Activated CD4-positive, alpha-beta memory T cell treated with anti-CD3 and anti-CD28 coated beads, Interleukin-2, amount 10 ng/mL, durations not matched to agents 7 days and 5 days (primary cell): ENCODE measurements at places on chromosomes 12 and 14.

DNA sequence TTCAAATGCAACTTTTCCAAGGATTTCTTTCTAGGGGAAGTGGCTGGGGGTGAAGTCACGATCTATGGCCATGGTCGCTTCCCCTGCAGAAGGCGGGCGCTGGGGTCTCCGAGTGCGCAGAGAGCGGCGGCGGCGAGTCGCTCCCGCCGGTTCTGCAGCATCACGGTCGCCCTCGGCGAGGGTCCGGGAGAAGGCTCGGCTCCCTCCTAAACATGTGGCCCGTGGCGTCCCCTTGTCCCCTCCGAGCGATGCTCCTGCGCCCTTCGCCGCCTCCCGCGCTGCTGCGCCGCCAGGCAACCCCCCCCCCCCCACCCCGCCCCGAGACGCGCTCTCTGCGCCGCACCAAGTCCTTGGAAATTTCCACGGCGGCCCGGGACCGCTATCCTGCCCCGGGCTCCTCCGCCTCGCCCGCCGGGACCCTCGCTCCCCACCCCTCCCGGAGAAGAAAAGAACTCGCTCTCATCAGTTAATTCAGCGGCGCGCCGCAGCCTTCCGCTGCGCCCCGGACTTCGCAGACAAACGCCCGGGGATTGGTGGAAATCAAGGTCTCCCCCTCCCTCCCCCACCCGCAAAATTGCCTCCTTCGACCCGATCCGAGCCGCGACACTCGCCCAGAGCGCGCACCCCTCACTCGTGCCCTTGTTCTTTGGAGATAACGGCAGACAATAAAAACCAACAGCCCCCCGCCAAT lies at the start of gene ST8SIA1:
Gene ST8SIA1 (minus strand): TSS at position 298 of the 691 bp plus-strand sequence. CDS start 475 bp downstream, outside the sequence.
- peak within 1 kb of the TSS; percentile 91 for H3K4me3 ChIP-seq
- DNase-seq, result peak; percentile 62

GRCh38 chr14:73712071-73712506 lies 2.1 kb downstream of the PNMA1 start:
- peak overlapping the region; percentile 91 for H3K4me3 ChIP-seq
- DNase-seq, result peak; percentile 23
- peaks cover 22% of the 10 kb centered on the region for H3K4me1 ChIP-seq
- H3K27me3 ChIP-seq, result no peaks in the 10 kb centered on the region

DNA sequence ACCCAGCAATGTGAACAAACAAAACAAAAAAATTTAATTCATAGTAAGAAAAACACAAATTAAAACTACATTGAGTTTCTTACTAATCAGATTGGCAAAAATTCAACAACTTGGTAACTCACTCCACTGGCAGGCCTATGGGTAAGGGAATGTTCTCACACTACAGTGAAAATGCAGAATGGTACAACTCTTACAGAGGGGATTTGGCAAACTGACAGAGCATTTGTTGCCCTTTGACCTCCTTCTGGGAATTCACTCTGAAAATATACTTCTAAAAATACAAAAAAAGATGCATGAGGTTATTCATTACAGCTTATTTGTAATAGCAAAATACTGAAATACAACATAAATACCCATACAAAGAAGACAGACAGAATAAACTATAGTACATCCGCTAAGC lies 32.8 kb downstream of the ABCD2 start:
- DNase-seq, result no peak
- H3K36me3 ChIP-seq, result peaks cover 32% of the 10 kb centered on the region
- peaks cover 10% of the 10 kb centered on the region for H3K4me1 ChIP-seq
- no peak overlapping the region for H3K27ac ChIP-seq

GRCh38 chr12:4216187-4216927 lies 57.2 kb upstream of the CCND2 start:
- H3K27ac ChIP-seq, result no peak overlapping the region
- no peak overlapping the region for H3K4me3 ChIP-seq
- peaks cover 7% of the 10 kb centered on the region for H3K27me3 ChIP-seq
- no peak for DNase-seq
- H3K4me1 ChIP-seq, result peaks cover 45% of the 10 kb centered on the region
- no peaks in the 10 kb centered on the region for H3K36me3 ChIP-seq

DNA sequence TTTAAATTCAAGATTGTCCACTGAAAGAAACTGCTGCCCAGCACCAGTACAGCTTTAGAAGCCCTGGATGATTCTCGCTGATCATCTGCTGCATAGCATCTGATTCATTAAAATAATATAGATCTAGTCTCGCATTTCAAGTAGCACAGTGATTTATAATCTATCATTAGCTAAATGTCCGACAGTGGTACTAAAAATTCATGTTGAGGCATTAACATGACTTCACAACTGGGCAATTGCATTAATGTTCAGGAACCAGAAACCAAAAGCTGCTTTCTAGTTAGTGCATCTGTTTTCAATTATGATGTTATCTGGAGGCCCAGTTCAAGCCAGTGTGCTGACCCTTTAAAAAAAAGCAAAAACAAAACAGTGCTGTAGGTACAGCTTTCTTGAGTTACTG lies 1987.2 kb upstream of the SEL1L start:
- H3K27me3 ChIP-seq, result no peaks in the 10 kb centered on the region
- no peak overlapping the region for H3K4me3 ChIP-seq
- DNase-seq, result no peak
